ENCODE measurements at places on chromosomes 12 and 14. TPM values are rescaled to one million over a fixed set of nuclear protein-coding genes. Genes with fewer than 3 reads are reported as not detected.

DNA sequence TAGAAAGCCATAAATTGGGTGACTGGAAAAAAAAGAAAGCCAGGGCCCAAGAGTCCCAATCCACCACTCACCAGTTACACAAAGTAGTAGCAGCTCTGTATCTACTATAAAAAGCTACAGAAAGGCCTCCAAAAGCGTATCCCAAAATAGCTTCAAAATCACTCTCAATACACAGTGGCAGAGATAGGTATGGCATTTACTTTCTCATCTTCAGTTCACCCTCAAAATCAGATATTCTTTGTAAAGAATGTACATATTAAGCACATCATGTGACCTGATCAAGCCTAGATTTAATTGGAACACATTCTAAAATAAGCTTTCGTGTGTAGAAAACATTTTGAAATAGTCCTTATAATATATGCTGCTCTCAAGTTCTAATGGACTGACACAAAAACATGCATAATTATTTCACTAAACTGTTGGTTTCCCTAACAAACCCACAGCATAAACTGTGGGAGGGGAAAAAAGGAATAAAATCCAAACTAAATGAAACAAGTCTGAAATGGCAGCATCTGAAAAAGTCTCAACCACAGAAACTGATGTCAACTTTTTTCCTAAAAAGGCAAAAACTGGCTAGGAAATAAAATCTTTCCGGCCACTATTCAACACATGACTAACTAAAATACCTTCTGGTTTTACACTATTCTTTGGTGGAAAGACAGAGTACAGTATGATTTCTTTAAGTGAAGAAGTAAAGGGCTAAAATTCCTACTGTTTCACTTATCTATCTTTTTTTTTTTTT lies 25.9 kb downstream of the UBE2N start:
- no peak for DNase-seq

DNA sequence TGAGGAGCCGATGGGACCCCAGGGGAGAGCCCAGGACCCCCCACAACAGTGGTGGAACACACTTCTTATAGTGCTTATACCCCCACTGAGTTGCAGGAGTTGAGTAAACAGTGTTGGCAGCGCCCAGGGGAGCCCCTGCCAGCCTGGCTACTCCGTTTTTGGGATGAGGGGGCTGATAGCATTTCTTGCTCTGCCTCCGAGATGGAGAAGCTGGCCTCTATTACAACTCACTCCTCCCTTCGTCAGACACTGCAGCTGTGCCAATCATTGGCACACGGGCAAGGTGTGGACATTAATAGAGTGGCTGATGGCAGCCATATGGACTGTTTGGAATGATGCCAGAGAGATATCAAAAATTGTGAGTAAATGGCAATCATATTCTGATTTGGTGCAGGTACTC lies 94.9 kb upstream of the TMPO start:
- no peak for DNase-seq

- DNase-seq = no peak
Measured at GRCh38 chr14:74942608-74943007, 12.8 kb downstream of the PGF start.

The CATSPERB gene
- 11.5 TPM for total RNA-seq

GRCh38 chr14:70061108-70061507 lies 127.6 kb downstream of the SLC8A3 start:
- no peak for DNase-seq

The ABCC9 gene
- 37.9 TPM for total RNA-seq

DNA sequence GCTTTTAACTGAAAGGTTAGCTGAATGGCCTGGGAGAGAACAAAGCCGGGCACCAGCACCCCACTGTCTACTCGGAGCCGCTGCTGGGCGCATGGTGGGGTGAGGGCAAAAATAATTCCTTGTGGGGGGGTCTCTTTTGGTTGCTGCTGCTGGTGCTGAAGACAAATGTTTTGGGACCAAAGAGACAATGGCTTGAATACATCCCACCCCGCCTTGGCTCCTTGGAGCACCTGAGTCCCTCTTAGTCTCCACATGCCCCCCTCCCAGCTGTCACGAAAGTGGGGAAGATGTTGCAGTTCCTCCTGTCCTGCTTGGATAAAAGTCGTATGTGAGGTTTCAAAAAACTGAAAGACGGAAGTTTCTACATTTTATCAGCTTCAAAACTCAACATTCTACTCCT lies 85.0 kb downstream of the PIWIL1 start:
- no peak for DNase-seq

The SPX gene
- total RNA-seq = 1.7 TPM

DNA sequence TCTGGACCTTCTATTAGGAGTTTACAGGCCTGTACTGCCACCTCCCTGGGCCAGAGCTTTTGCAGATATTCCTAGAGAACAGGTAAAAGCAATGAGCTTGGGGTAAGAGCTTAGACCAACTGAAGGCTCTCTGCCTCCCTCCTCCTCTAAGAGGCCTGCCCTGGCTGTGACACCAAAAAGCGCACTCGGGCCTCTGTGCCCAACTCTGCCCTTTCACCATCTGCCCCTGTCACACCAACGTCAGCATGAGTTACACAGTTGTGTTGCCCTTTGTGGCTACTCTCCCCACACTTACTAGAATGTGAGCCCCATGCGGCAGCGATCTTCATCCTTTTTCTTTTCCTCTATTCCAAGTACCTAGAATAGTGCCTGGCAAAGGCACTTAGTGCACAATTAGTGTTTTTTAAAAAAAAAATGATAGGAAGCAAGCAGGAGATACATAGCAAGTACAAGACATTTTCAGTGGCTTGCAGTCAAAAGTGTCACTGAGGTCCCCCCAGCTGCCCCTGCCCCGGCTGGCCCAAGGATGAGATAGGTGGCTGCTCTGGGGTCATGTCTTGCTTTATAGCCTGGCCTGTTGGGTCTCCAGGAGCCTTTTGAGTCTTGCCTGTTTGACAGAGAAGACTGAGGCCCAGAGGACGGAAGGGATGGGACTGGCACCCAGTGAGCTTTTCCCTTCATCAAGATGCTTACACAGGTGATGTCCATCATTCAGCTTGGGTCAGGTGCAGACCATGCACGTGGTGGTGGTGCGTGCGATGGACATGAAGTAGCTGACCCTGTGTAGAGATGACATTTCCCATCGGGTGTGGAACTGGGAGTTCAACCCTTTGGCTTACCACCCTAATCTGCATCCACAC lies 12.5 kb downstream of the CKB start:
- DNase-seq = no peak
